ENCODE measurements at places on chromosomes 11 and 22.

- no peak for DNase-seq
These were observed 40.1 kb upstream of the TUB start for GRCh38 chr11:8040921-8041285.

DNA sequence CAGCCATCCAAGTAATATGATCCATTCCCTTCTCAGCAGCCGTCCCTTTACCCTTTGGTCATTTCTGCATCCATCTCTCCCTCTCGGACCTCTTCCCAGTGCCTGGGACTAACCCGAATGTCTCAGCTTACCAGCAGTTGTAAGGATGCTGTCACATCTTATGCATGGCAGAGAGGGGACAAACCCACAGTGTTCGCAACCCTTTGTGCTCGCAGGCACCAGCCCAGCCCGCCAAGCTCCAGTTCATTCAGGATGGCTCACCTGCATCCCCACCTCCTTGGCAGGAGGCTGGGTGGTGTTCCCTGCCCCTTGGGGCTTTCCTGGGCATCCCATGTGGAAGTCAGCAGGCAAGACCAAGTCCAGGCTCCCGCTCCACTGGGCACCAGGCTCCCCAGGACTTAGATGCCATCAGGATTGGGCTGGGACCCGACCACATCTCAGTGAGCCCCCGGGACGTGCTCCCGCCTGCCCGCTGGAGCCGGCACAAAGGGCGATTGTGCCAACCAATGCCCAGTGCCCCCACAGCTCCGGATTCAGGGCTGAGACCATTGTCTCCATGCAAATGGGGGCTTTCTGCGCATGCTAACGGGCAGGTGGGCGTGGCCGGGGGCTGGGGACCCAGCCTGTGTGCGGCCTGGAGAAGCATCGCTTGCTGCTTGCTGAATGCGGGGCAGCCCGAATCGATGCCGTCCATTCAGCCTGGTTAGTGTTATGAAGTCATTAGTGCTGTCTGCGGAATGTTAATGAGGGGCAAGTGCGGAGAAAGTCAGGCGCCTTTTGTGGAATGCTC is 108.6 kb downstream of the KCNQ1OT1 start:
- DNase-seq: no peak

GRCh38 chr22:35217527-35217926 is 39.8 kb upstream of the HMGXB4 start:
- DNase-seq: no peak

DNA sequence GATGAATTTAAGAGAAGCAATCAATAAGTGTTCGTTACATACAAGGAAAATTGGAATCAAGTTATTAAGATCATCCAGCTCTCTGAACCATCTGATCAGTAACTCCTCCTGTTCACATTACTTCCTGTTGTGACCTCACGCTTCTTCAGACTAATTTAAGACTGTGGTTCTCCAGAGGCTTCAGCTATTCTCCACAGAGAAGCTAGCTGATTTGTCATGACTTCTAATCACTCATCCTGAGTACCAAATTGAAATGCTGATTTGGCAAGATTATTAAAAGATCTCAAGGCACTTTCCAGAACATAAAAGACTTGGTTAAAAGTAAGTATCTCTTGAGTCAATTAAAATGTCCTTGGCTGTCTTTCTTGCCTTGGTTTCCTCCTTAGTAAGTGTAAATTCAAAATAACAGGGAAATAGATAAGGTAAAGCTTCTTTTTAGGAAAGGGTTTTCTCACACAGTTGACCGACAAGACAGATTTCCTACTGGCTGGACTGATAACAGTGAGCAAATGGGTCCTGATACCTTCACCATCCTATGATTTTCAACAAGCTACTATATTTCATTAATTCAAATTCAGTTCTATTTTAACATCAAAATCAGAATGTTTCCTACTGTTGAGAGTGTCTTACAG is 38.5 kb downstream of the GAB2 start:
- no peak for DNase-seq

DNA sequence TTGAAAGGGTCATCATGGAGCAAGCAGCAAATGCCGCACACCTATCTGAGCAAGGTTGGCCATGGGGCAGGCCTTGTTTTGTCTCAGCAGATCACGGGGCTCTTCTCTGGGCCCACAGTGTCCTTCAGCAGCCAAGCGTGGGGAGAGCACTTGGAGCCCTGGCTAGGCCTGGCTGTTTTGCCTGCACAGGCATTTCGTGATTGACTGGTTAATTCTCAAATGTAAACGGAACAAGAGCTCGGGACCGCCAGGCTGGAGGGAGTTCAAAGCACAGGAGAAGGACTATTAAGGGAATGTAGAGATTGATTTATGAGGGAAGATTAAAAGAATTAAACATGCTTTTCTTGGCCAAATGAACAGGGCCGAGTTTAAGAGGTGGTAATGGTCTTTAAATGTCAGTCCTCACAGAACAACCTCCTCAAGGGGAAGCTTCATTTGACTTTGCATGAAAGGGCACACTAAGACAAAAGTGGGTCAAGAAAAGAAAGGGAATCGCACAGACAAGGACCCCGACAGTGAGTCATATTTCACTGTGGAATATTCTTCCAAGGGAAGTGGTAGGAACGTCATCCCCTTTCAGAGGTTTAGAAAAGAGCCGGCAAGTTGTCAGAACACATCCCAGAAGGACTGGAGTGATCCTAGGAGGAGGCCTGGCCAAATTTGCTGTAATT is 20.7 kb downstream of the SPON1 start:
- no peak for DNase-seq

DNA sequence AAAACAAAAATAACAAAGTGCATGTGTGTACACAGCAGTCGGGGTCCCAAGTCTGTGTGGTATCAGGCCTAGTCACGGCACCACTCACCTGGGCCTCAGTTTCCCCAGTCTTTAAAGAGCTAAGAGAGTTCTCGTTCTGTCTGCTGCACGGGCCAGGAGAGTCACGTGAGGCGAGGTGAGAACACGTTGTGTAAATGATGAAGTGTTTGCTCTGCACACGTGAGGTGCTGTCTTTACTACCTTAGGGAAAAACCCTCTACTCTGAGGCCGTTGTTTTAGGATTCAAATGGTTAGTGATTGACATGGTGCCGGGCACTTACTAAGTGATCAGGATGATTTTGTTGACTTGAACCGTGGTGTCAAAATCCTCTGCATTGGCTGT is 86.5 kb upstream of the PPARA start:
- no peak for DNase-seq
